ENCODE measurements at places on chromosomes 7 and 10.

GRCh38 chr10:109773288-109774120 is 149.8 kb downstream of the XPNPEP1 start:
- DNase-seq = no peak

GRCh38 chr7:84081973-84082522 is 112.5 kb downstream of the SEMA3A start:
- no peak for DNase-seq

DNA sequence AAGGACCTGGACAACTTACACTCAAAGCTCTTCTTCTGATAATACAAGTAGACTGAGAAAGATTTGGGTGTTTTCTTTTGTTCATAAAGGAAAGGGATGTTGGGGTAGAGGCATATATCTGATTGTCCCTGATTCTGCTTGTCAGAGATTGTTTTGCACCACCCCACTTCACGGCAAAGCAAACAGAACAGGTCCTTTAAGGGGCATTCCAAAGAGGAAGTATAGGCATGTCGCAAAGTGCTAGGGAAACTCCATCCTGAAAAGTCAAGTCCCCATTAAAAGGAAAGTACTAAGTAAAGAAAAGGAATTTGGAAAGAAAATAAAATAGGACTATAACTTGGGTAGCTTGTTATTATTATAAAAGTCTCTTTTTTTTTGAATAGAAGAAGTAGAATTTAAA is 233.0 kb downstream of the DNAJB9 start:
- DNase-seq = no peak

DNA sequence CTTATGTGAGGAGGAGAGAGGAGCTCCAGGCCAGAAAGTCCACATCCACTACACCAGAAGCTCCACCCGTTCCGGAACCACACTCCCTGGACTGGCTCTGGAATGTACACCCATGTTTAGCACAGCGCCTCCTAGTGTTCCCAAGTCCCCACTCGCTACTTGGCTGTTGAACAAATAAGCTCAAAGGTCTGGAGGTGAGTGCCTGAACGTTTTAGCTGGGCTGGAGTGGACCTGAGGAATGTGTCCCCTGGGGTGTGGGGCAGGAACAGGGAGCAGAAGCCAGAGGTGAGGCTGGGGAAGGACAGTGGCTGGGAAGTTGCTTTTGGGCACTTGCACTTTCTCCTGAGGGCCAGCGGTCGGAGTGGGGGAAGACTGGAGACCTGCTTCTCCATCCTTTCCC is 164.1 kb upstream of the CDCA7L start:
- DNase-seq = no peak

GRCh38 chr10:24952707-24953645 is 570 bp upstream of the PRTFDC1 start:
- peak; percentile 47 for DNase-seq

GRCh38 chr7:100967292-100967863 is 2.0 kb upstream of the MUC12 start:
- DNase-seq = no peak

DNA sequence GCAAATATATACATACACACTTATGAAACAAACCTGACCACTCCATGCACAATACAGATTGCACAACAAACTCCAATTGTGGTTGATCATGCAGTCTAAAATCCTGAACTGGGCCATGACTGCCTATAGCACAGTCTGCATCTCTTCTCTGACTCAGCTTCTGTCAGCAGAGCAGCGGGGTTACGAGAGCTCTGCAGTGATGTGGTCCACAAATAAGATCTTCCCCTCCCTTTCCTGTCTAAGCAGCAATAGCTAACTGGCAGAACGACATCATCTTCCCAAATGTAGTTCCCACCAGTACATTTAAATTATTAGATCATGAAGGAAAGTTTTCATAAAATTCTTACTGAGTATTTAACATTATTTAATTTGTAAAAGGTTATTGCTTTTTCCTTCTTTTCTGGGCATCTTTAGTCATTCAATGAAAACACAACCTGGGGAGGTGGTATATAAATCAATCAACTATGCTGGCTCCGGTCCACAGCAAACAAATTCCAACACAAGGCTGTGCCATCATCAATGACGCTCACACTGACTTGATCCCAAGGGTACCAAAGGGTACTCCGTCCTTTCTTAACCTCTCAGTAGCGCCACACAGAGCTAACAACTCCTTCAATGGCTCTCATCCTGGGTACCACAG is 17.1 kb downstream of the ARHGAP21 start:
- DNase-seq = peak; percentile 8
